ENCODE measurements at places on chromosomes 3 and 15.

DNA sequence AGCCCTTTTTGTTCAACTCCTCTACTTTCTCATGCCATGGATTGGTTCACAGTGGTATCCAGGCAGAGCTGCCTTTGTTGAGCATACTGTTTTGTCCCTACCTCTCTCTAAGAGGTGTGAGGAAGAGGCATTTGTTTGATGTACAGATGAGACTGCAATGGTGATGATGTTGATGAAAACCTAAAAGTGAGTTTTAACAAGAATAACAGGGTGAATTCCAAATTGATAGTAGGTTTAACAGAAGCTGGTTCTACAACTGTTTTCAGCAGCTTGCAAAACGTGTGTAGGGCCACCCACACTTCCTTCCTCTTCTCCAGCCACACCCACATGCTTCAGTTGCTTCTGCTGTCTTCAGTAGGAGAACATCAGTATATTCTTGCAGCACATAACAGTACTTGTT is 10.2 kb downstream of the SNRK start:
- DNase-seq, result no peak

- no peak for DNase-seq
Observed at GRCh38 chr3:14803101-14803980, 15.4 kb upstream of the FGD5 start.

DNA sequence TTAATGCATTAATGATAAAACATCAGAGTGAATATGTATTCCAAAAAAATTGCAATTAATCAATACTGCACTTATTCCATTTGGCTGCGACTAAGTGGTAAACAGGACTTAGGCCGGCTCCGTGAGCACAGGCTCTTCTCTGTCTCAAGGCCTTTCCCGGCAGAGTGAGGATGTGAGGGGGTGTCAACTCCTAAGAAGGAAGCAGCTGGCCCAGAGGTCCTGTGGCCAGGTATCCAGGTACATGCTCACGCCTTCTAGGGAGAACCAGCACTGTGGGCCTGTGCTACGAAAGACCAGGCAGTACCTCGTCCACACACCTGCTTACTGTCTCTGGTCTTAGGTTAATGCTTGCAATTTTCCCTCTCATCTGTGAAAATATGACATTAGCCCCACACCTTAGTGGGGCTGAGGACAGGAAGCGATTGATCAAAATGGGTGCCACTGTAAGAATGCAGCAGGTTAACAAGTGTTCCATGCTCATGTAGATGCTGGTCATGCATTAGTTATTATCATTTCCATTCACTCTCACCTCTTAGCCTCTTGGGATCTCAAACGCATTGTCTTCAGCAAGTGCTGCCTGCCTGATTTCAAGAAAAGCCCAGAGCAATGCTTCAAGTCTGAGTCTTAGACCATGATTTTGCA is 175.3 kb downstream of the ABHD5 start:
- no peak for DNase-seq

GRCh38 chr3:133461291-133461690 is 61.4 kb downstream of the BFSP2 start:
- no peak for DNase-seq
